ENCODE measurements at places on chromosomes 5 and 9. TPM values are rescaled to one million over a fixed set of nuclear protein-coding genes. Genes with fewer than 3 reads are reported as not detected.

GRCh38 chr9:116639251-116639741 lies 47.8 kb upstream of the TRIM32 start:
- no peak for DNase-seq
- no peak overlapping the region for H3K27ac ChIP-seq
- no peaks in the 10 kb centered on the region for H3K27me3 ChIP-seq
- H3K4me1 ChIP-seq: no peaks in the 10 kb centered on the region

GABRP gene
- total RNA-seq: not detected

- no peak within 1 kb of the TSS for H3K4me3 ChIP-seq
- no peak within 1 kb of the TSS for H3K27ac ChIP-seq
- peaks cover 16% of the 10 kb centered on the region for H3K27me3 ChIP-seq
- no peaks in the 10 kb centered on the region for H3K4me1 ChIP-seq
Observed at GRCh38 chr9:68540712-68541535, at the start of gene TMEM252. TSS of gene TMEM252 (minus strand) at chr9:68540883. CDS start at chr9:68540814, 69 bp downstream.

DNA sequence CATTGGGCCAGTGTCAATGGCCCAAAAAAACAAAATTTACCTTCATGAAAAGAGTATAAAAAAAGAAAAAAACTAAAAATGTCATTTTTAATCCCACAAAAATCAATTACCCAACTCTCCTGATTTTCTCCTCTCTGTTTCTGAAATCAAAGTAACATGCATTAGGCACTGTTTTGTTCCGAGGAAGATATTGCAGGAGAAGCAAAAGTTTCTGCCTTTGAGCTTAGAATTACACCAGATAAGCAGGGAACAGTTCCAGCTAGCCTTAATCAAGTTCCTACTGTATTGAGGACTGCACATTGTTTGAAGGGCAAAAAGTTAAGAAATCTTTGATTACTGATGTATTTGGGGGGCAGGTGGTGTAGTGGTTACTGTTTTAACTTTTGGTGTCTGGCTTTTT lies 1.1 kb upstream of the PRKAA1 start:
- H3K36me3 ChIP-seq: peaks cover 17% of the 10 kb centered on the region
- peaks cover 31% of the 10 kb centered on the region for H3K4me1 ChIP-seq
- DNase-seq: no peak
- peaks cover 15% of the 10 kb centered on the region for H3K27me3 ChIP-seq
- peak overlapping the region; percentile 88 for H3K4me3 ChIP-seq

PCDHB10 gene
- not detected for total RNA-seq

GRCh38 chr9:98708103-98708932 lies 417 bp downstream of the GABBR2 start:
- no peak overlapping the region for H3K27ac ChIP-seq
- H3K4me1 ChIP-seq: no peaks in the 10 kb centered on the region
- no peak for DNase-seq

GARIN3 gene
- 0.19 TPM for total RNA-seq

DNA sequence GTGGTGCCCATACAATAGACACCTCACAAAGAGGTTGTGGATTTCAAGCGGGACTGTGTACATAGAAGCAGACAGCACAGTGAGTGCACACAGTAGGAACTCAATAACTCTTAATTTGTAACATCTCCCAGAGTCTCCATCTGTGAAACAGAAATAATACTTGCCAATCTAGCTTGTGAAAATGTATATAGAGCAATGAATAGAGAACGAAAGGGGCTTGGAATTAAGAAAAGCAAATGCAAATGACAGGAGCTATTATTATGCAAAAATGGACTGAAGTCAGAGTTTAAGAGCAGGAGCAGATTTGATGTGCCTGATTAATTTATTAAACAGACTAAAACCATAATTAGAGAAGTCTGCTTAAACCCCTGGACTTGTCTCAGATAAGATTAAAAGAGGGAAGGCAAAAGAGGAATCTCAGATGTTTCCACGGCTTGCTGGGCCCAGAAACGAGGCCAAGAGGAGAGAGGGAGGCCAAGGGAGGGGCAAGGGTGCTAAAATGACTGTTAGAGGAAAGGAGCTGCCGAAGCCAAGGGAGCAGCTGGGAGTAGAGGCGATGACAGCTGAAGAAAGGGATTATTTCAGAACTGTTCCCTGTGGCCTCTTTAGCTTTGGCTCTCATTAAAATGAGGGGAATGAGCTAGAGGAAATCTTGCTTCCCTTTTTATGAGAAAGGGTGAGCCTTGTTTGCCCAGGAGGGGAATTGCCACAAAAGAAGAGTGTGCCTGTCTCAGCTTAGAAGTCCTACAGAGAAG lies 72.1 kb downstream of the FEM1C start:
- no peak overlapping the region for H3K27ac ChIP-seq
- H3K36me3 ChIP-seq: no peaks in the 10 kb centered on the region
- no peak overlapping the region for H3K4me3 ChIP-seq
- H3K4me1 ChIP-seq: no peaks in the 10 kb centered on the region

IER5L gene
- total RNA-seq: 11.7 TPM

DNA sequence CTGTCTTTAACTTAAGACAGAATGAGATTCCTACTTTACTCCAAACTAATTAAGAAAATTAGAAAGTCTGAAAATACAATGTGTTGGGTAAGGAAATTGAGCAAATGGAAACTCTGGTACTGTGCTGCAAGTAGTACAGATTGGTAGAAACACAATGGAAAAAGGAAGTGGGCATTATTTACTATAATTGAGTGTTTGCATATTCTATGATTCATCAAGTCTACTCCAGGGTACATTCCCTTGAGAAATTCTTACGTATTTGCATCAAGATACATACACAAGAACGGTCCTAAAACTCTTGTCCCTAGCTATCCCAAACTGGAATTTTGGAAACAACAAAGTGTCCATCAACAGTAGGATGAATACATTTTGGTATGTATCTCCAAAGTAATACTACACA lies 123.5 kb upstream of the TARS1 start:
- no peaks in the 10 kb centered on the region for H3K27me3 ChIP-seq
- no peak for DNase-seq
- H3K36me3 ChIP-seq: no peaks in the 10 kb centered on the region

DNA sequence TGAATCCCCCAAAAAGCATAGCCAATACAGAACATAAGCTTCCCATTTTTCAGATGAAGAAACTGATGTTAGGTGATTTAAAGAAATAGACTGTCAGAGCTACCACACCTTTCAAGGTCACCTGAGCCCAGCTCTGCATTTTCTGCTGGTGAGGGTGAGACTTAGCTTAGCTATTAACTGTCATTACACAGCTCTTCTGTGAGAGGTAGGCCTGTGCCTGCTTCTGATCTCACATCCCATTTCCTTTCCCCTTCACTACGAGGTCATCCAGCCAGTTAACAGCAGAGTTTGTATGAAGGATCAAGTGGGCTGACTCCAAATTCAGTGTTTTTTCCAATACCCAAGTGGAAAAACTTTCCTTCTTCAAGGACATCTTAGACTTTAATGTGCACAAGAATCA lies 528.6 kb upstream of the CLINT1 start:
- H3K4me3 ChIP-seq: no peak overlapping the region
- no peaks in the 10 kb centered on the region for H3K27me3 ChIP-seq
- H3K27ac ChIP-seq: no peak overlapping the region
- no peaks in the 10 kb centered on the region for H3K36me3 ChIP-seq

- peaks cover 29% of the 10 kb centered on the region for H3K36me3 ChIP-seq
- peaks cover 50% of the 10 kb centered on the region for H3K4me1 ChIP-seq
- peak overlapping the region; percentile 94 for H3K27ac ChIP-seq
- DNase-seq: peak; percentile 81
- no peaks in the 10 kb centered on the region for H3K27me3 ChIP-seq
Observed at GRCh38 chr9:109117856-109118807, 1.6 kb downstream of the TMEM245 start.

SHOC1 gene
- not detected for total RNA-seq

GRCh38 chr9:127578952-127579853 lies 32.9 kb upstream of the STXBP1 start:
- peaks cover 46% of the 10 kb centered on the region for H3K4me1 ChIP-seq
- peak overlapping the region; percentile 85 for H3K4me3 ChIP-seq
- DNase-seq: peak; percentile 90
- H3K27me3 ChIP-seq: no peaks in the 10 kb centered on the region
- peak overlapping the region; percentile 96 for H3K27ac ChIP-seq

HRH2 gene
- 70.4 TPM for total RNA-seq

PHF24 gene
- 0.57 TPM for total RNA-seq

DNA sequence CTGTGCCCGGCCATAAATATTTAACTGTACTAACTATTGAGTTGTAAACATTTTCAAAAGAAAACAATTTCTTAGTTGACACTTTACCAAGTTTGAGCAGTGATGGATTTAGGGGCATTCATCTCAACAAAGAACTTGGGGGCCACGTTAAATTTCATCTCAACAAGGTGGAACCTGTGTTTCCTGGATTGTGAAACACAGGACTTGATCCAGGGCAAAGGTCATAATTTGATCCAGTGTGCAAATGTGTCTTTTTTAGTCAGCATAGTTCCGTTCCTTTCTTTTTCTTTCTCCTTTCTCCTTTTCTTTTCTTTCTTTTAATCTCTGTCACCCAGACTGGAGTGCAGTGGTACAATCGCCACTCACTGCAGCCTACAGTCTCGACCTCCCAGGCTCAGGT lies 3.1 kb downstream of the GFRA3 start:
- H3K4me1 ChIP-seq: peaks cover 4% of the 10 kb centered on the region
- no peak overlapping the region for H3K4me3 ChIP-seq
- peaks cover 29% of the 10 kb centered on the region for H3K27me3 ChIP-seq
- no peaks in the 10 kb centered on the region for H3K36me3 ChIP-seq
- no peak overlapping the region for H3K27ac ChIP-seq

PCDHA12 gene
- not detected for total RNA-seq

DNA sequence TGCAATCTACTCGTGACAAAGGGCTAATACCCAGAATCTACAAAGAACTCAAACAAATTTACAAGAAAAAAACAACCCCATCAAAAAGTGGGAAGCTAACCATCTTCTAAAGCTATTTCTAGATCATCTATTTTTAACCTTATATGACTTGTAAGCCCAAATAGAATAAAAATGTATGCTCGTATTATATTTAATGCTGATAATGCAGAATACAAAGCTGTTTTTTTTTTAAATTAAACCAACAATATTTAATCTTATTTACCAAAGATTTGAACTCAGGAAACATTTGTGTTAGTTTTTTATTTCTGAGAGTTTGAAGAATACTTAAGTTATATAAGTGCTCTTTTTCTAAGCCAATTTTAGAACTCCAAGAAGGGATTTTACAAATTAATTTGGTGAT lies 652.1 kb downstream of the LRRC70 start:
- H3K4me1 ChIP-seq: no peaks in the 10 kb centered on the region
- H3K36me3 ChIP-seq: no peaks in the 10 kb centered on the region
- no peak overlapping the region for H3K4me3 ChIP-seq
- no peaks in the 10 kb centered on the region for H3K27me3 ChIP-seq
- no peak overlapping the region for H3K27ac ChIP-seq

NR2F1-AS1 gene
- not detected for total RNA-seq

GRCh38 chr9:105850852-105851500 lies 156.6 kb downstream of the TMEM38B start:
- no peak overlapping the region for H3K4me3 ChIP-seq
- DNase-seq: no peak
- H3K27ac ChIP-seq: no peak overlapping the region
- H3K36me3 ChIP-seq: no peaks in the 10 kb centered on the region
- H3K4me1 ChIP-seq: no peaks in the 10 kb centered on the region

- no peak overlapping the region for H3K4me3 ChIP-seq
- no peak overlapping the region for H3K27ac ChIP-seq
- no peak for DNase-seq
- H3K4me1 ChIP-seq: peaks cover 10% of the 10 kb centered on the region
Observed at GRCh38 chr5:173826086-173826427, 62.1 kb upstream of the CPEB4 start.

DNA sequence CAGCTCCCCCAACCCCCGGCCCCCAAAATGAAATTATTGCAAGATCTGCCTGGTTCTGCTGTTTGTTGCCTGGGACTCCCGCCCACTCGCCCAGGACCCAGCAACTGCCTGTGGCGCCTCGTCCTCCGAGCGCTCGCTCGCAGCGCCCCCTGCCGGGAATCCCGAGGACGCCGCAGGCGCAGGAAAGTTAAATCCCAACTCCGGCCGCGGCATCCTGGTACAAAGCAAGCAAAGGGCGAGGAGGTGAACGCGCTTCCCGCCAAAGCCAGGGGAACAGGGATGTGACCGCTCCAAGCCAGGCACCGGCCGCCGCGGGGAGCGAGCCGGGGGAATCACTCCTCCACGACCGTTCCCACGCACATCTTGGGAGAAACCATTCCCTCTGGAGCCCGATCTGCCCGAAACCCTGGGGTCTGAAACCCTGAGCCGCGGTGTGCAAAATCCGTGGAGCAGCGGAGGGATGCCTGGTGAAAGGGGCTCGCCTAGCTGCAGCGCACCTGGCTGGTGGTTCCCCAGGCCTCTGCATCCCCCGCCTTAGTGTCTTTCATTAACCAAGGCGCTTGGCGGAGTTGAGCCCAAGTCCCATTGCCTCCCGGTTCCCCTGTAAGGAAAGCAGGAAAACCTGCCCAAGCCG lies 1.3 kb downstream of the SEMA5A start:
- H3K4me1 ChIP-seq: no peaks in the 10 kb centered on the region
- H3K27ac ChIP-seq: no peak overlapping the region
- H3K27me3 ChIP-seq: peaks cover 23% of the 10 kb centered on the region

LCN9 gene
- total RNA-seq: not detected

SPATA24 gene
- total RNA-seq: 4.2 TPM

DNA sequence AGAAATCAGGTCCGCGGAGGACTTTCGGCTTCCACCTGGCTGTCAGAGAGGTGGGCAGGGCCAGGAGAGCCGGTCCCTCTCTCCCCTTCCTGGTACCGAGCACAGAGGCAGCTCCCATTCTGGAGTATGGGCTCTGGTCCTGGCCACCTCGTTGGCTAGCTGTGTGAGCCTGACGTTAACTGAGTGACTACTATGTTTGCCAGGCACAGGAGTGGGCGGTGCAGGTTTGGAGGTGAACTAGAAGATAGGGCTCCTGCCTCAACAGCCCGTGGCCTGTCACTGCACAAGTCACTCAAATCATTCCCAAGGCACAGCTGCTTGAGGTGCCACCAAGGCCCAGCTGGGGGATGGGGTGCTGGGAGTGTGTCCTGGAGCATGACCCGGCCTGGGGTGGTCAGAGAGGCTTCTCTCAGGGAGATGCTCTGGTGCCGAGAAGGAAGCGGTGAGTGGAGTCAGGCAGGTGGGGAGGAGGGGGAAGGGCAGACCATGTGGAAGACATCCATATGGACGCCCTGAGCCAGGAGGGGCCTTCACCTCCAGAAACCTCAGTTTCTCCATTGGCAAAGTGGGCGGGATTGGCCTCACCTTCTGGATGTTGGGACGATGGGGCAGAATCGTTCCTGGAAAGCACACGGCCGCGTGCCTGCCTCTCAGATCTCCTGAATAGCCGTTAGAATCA lies 39.5 kb downstream of the NCS1 start:
- no peak overlapping the region for H3K4me3 ChIP-seq
- H3K27ac ChIP-seq: no peak overlapping the region
- H3K36me3 ChIP-seq: no peaks in the 10 kb centered on the region
- no peak for DNase-seq

OR1J1 gene
- not detected for total RNA-seq

- H3K4me1 ChIP-seq: no peaks in the 10 kb centered on the region
- H3K36me3 ChIP-seq: no peaks in the 10 kb centered on the region
- DNase-seq: peak; percentile 44
- H3K27ac ChIP-seq: no peak overlapping the region
Observed at GRCh38 chr9:87886933-87887505, 4.3 kb downstream of the SPATA31E1 start.

DNA sequence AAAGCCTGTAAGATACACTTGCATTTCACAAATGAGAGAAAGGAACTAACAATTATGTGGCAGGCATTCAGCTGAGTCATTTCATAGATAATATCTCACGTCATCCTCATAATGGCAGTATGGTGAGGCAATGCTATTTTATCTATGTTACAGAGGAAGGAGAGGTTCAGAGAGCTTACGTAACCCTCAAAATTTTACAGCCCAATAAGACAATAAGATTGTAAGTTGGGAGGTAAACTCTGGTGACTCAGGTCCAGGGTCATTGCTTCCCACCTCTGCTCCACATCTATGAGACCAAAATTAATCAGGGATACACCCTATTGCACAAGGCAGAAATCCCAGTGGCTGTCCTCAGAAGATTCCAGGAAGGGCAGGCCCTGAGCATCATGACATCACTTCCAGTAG lies 309.7 kb downstream of the NSG2 start:
- no peak overlapping the region for H3K27ac ChIP-seq
- no peaks in the 10 kb centered on the region for H3K36me3 ChIP-seq
- no peak for DNase-seq
- no peaks in the 10 kb centered on the region for H3K27me3 ChIP-seq
- no peaks in the 10 kb centered on the region for H3K4me1 ChIP-seq

Measured in activated CD4-positive, alpha-beta T cell treated with anti-CD3 and anti-CD28 coated beads, Interleukin-2, amount 10 ng/mL, durations not matched to agents 24 days and 14 days (primary cell).